ENCODE measurements at places on chromosomes 3 and 15. TPM values are rescaled to one million over a fixed set of nuclear protein-coding genes. Genes with fewer than 3 reads are reported as not detected.

The PYDC2 gene
- polyA plus RNA-seq, result not detected

The SERPINI2 gene
- polyA plus RNA-seq, result not detected

The RBM5 gene
- 37.7 TPM for polyA plus RNA-seq

The GPR87 gene
- polyA plus RNA-seq, result not detected

The AGBL1 gene
- polyA plus RNA-seq, result not detected

The HIGD2B gene
- not detected for polyA plus RNA-seq

The MAGEL2 gene
- not detected for polyA plus RNA-seq

The CHAC1 gene
- polyA plus RNA-seq, result not detected

The IMPG2 gene
- 0.02 TPM for polyA plus RNA-seq

The ACKR4 gene
- not detected for polyA plus RNA-seq

The BTD gene
- 35.8 TPM for polyA plus RNA-seq

The PARP14 gene
- 15.8 TPM for polyA plus RNA-seq

The CYP11A1 gene
- polyA plus RNA-seq, result not detected

The SH3GL3 gene
- not detected for polyA plus RNA-seq

The ATP13A4 gene
- polyA plus RNA-seq, result not detected

The CGNL1 gene
- polyA plus RNA-seq, result not detected

The DAZL gene
- not detected for polyA plus RNA-seq

The EIF2B5 gene
- polyA plus RNA-seq, result 50.6 TPM

The LEKR1 gene
- polyA plus RNA-seq, result 0.73 TPM

The OR5K2 gene
- polyA plus RNA-seq, result not detected

The GASK1A gene
- polyA plus RNA-seq, result not detected

The WDR93 gene
- polyA plus RNA-seq, result not detected

The STRIT1 gene
- not detected for polyA plus RNA-seq

The ZMYND10 gene
- not detected for polyA plus RNA-seq

The SPATA12 gene
- not detected for polyA plus RNA-seq

The LYSMD2 gene
- polyA plus RNA-seq, result 32.5 TPM

The ROBO2 gene
- not detected for polyA plus RNA-seq

The SCAANT1 gene
- polyA plus RNA-seq, result not detected

The ZKSCAN7 gene
- 1.6 TPM for polyA plus RNA-seq

The NPAP1 gene
- not detected for polyA plus RNA-seq

The PLOD2 gene
- polyA plus RNA-seq, result not detected

The HACL1 gene
- polyA plus RNA-seq, result 35.8 TPM

Data from CD4-positive, CD25-positive, alpha-beta regulatory T cell (primary cell).